ENCODE measurements at places on chromosomes 3 and 15.

DNA sequence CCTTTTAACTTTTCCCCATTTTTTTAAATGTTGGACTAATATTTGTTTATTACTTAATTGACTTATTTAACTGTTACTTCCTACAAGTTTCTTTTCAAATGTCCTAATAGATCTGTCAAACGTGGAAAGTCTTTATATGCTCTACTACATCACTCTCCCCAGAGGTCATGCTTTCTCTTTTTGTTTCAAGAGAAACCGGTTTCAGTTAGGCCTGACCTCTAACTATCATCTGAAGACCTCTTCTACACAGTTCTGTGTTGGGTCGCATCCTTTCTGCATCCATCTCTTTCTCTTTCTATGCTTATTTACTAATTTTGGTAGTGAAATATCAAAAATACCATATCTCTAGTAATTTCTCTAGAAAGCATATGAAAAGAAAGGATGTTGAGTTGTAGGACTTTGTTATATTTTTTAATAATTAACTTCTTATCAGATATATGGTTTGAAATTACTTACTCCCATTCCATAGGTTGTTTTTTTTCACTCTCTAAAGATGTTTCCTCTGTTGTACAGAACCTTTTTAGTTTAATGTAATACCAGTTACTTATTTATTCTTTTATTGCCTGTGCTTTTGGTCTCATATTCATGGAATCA, 781.2 kb upstream of the ARPP21 start:
- no peak for DNase-seq

DNA sequence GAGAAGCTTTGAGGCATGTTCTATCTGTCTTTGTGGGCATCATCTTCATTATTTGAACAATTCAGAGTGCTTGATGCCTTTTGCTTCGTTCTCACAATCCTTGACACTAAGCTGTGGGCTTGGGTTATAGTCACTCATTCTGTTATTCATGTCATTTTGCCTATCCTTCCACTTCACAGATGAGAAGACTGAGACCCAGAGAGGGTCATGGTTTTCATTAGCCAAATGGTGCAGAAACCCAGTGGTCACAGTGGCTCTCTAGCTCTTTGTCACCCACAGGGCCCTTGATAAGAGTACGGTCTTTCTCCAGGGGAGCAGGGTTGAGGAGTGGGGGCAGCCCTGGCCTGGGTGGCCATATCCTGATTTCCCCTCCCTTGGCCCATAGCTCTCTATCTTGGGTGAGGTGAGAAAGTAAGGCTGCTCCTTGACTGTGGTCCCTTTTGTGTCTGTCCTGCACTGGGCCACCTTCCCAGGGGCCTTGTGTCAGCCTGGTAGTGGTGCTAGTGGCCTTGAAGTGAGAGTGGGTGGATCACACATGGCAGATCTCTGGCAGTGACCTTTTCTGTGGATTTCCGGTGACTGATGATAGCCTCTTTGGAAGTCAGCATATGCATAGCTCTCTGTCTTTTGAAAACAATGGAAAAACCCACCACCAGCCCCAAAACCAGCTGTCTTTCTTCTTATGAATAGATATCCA, 130.1 kb downstream of the IGF1R start:
- no peak for DNase-seq

DNA sequence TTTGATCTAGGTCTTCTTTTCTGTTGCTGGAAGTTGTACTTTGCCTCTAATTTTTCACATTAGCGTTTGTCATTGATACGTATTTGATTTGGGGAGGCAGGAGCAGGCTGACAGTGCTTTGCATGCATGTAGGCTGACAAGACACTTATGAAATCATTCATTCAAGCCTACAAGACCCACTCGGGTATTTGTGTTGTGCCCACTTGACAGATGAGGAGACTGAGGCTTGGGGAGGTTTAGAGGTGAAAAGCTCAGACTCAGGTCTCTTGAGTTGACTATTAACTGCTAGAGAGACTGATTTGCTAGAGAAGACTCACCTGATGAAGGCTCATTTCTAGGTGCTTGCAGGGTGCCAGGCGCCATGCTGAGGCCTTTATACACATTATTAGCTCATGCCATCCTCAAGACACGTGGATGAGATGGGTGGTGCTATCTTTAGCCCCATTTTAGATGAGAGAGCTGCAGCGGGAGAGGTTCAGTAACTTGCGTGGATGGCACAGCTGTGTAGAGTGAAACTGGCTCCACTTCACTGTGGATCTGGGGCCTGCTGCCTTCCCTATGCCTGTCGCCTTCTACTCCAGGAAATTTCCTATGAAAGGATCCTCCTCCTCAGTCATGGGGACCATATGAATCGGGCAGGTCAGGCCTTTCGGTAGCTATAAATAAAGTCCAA, 192.7 kb downstream of the ITPR1 start:
- DNase-seq: no peak

DNA sequence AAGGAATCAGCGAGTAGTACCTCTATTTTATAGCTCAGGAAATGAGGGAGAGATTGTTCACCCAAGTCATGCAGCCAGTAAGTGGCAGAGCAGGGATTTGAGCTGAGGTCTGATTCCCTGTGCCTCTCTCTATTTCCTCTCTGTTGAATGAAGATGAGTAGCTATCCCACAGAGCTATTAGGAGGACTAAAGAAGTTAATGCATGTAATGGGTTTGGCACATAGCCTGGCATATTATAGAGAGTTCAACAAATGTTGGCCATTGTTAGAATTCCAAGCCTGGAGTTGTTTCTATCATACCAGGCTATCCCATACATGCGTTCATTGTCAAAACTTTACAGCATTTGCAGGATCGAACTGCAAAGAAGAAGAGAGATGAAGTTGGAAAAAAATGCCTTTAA, 21.8 kb upstream of the KLHL6 start:
- no peak for DNase-seq

GRCh38 chr3:155312781-155313180, 19.3 kb upstream of the STRIT1 start:
- no peak for DNase-seq

DNA sequence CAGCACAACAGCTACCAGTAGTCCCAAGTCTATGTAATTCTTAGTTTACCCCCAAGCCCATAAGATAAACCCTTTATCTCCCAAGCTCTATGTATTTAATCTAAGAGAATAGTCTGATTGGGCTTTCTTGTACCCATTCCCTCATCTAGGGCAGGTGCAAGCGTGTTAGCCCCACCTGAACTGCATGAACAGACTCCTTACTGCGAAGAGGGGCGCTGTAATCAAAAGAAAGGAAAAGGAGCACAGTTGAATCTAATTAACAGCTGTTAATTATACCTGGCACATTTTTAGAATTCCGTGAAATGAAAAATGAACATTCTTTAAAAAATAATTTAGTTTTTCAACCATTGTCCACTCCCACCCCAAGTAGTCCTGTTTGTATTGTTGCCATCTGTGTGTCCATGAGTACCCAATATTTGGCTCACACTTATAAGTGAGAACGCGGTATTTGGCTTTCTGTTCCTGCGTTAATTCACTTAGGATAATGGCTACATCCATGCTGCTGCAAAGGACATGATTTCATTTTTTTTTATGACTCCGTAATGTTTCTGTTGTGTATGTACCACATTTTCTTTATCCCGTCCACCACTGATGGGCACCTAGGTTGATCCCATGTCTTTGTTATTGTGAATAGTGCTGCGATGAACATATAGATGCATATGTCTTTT, 26.5 kb upstream of the NEDD4 start:
- DNase-seq: no peak

DNA sequence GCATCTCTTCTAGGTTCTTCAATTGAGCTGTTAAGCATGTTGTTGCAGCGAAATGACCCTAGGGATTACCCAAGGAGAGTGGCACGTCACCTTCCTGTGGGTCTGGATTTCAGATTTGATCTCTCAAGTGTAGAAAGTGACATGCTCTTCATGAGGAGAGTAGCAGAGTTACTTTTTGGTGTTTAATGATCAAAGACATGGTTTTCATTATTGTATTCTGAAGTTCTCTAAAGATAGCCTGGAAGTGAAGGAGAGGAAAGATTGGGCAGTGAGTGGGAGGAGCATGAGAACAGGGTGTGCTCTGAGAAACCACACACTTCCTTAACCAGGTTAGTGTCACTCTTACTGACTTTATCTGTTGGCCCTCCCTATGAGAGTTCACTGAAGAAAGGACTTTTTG, 153.6 kb downstream of the AKAP13 start:
- no peak for DNase-seq

DNA sequence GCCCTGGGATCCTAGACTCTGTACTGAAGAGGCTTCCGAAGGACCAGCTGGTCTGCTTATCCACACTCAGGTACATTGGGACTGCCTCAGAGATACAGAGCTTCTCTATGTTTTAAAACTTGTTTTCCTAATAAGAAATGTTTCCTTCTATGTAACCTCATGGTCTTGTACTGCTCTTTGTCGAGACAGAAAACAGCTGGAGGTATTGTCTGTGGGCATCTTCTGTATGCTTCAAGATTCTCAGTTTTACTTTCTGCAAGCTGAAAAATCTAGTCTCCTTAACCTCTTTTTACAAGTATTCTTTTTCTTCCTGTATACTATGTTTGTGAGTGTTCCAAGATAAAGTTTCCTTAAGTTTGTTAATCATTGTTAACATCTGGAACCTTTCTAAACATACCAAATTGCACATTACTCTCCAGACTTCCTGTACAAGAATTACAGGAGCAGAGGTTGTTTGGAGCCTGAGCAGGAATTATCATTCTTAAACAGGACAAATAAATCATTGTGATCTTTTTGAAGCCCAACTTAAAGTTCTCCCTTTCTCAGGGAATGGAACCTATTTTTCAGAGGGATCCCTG, 358.3 kb upstream of the CFAP20DC start:
- DNase-seq: no peak

DNA sequence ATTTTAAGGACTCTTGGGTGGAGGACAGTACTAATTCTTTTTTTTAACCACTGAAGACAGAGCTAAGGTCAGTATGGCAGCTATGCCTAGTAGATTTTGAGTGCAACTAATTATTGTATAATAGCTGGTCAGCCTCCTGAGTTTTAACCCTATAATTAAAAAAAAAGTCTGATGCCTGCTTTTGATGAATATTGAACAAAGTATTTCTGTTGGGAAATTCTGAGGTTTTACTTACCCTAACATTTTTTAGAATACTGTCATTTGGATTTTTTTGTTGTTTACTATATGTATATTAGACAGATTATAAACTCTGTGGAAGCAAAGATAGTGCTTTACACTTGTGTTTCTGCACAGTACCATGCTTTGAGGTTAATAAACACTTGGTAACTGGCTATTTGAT, 20.8 kb downstream of the TCF12 start:
- no peak for DNase-seq

GRCh38 chr15:78492872-78493271, 14.5 kb upstream of the HYKK start:
- DNase-seq: no peak

- no peak for DNase-seq
These were observed 52.6 kb upstream of the SEC61A1 start for GRCh38 chr3:127999509-128000106.

- DNase-seq: no peak
These were observed 101.0 kb downstream of the ATP10A start for GRCh38 chr15:25761971-25762662.

GRCh38 chr15:93613386-93613785, 524.4 kb upstream of the RGMA start:
- DNase-seq: no peak

DNA sequence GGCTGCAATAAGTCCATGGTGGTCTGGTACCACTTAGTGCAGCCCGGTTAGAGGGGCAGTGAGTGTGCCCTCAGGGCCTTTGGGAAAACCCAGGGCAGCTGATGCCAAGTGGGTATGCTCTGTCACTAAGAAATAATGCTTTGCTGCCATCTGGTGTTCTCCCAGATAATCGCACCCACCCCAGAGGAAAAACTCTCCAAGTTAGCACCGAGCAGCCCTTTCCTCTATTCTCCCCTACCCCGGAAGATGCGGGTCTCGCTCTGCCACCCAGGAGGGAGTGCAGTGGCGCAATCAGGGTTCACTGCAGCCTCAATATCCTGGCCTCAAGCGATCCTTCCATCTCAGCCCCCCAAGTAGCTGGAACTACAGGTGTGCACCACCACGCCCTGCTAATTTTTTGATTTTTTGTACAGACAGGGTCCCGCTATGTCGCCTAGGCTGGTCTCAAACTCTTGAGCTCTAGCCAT, 21.3 kb upstream of the DAPK2 start:
- no peak for DNase-seq

GRCh38 chr15:60510006-60510405, 31.1 kb upstream of the ICE2 start:
- no peak for DNase-seq

DNA sequence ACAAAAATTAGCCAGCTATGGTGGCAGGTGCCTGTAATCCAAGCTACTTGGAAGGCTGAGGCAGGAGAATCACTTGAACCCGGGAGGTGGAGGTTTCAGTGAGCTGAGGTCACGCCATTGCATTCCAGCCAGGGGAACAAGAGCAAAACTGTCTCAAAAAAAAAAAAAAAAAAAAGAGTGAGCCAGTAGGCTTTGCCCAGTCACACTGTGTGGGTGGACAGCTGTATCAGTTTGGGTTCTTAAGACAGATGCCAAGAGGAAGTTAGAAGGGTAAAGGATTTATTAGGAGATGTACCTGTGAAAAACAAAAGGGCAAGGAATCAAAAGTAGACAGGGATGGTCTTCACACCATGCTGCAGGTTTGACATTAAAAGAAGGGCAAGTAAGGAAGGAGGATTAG, 86.1 kb upstream of the CGNL1 start:
- no peak for DNase-seq

DNA sequence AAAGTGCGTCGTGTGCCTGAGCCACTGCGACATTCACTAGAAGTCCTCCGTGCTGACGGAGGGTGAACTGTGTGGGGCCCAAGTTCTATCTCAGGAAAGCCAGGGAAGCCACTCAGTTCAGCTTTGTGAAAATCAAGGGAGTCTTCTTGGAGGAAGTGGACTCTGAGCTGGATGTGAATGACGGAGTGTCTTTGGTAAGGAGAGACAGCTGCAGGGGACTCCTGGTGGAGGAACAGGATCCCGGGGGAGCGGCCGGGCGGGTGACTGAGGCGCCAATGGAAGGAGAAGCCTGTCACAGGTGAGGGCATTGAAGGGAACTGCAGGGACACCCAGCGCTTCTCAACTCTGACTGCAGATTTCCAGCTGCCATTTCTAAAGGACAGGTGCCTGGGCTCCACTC, 75.6 kb downstream of the APBA2 start:
- DNase-seq: no peak

DNA sequence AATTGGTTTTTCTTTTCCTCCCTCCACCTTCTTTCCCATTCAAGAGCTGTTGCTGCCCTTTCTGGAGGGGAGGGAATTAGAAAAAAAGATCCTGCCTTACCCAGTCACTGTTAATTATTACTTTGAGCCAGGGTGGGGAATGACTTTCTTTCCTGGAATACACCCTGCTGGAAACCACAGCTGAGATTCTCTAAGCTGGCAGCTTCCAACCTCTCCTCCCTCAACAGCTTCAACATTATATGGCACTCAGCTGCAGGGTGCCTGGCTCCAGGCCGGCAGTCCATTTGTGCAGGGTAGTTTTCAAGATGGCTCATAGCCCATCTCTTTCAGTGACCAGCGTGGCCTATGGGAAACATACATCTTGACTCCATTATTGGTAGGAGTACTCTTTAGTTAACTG, 105.8 kb downstream of the UBE3A start:
- no peak for DNase-seq

- no peak for DNase-seq
These were observed 75.6 kb downstream of the ST6GAL1 start for GRCh38 chr3:187005827-187006481.

- no peak for DNase-seq
These were observed 14.4 kb upstream of the GNAI2 start for GRCh38 chr3:50221411-50222168.

GRCh38 chr15:71072423-71072822, 42.8 kb upstream of the THSD4 start:
- DNase-seq: no peak
